ENCODE measurements at places on chromosomes 5 and 9.
A peak's percentile ranks its signal among the peaks of the same experiment; 100 is the strongest.

GRCh38 chr9:132993511-132993939 is 15.0 kb downstream of the GFI1B start:
- DNase-seq = no peak

- DNase-seq = no peak
These were observed 691.2 kb downstream of the TAF11L14 start for GRCh38 chr5:18325431-18325830.

- no peak for DNase-seq
These were observed 586.6 kb upstream of the TLE4 start for GRCh38 chr9:78985084-78985738.

DNA sequence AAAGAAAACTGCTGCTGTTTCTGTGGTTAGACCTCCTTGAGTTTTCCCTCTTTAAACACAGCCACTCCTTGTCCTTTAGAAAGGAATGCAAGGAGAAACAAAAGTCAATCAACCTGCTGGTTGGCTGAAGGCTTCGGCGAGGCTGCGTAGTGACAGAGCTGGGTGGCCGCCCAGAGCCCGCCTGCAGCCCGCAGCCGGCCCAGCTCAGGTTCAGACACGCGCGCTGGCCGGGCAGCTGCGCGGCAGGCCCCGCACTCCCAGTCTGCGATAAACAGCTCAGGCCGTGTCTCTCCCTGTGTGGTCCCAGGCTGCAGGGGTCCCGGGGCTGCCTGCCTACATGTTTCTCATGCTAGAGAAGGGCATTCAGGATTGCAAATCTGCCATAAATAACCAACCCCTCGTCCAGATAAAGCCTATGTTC is 115.4 kb downstream of the HSD17B3 start:
- no peak for DNase-seq

DNA sequence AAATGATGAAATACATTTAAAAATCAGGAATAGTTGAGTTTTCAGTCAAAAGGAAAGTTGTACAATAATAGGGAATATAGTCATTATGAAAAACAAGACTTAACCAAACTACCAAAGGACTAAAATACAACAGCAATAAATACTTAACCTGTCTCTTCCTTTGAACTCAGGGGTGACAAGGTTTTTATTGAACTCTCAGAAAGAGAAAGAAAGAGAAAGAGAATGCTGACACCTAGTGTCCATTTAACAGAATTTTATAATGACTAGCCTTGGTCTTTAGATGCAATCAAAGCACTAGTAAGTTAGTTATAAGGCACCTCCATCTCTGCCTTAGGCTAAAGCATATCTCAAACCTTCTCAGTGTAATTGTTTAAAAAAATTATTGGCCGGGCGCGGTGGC is 47.5 kb downstream of the UIMC1 start:
- DNase-seq = peak; percentile 49

DNA sequence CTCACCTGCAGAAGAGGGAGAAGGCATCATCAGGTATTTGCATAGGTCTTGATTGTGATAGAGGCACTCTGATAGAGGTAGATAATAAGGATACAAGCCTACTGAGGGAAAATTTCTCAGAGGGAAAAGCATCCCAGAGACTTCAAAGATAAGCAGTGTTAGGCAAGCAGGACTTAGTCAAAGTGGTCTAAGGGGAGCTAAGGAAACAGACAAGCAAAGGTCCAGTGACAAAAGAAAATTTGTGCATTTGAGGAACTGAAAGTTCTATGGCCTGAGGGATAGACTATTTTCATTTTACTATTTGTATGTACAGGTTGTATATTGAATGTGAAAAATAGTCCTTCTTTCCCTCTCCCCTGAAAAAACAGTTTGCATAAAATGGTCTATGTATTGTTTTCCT is 27.4 kb downstream of the OXCT1 start:
- DNase-seq = no peak

Data from CD4-positive, alpha-beta T cell treated with Interferon alpha-2 for 1 hour (primary cell).